ENCODE measurements at places on chromosomes 5 and 9. TPM values are rescaled to one million over a fixed set of nuclear protein-coding genes. Genes with fewer than 3 reads are reported as not detected.

The ADAMTS12 gene
- total RNA-seq, result 1.9 TPM

The ADAM19 gene
- total RNA-seq, result 2.9 TPM

The NEUROG1 gene
- total RNA-seq, result not detected

The TRIM41 gene
- 23.0 TPM for total RNA-seq

The TMOD1 gene
- total RNA-seq, result 10.6 TPM

DNA sequence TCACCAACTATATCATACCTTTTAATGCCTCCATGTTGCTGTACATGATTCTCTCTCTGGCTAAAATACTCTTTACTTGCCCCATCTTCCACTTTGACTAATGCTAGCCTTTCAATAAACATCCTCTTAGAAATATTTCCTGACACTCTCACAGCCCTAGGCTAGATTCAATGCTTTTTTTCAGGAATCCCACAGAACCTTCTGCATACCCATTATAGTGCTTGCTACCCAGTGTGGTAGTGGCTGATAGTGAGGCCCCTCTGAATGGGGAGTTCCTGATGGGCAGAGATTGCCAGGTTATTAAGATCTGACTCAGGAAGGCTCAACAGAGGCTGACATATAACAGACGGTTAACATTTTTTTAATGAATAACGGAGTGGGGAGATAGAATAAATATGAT is 11.6 kb downstream of the SSBP2 start:
- no peak for DNase-seq

The NRG2 gene
- 0.81 TPM for total RNA-seq

- no peak for DNase-seq
Observed at GRCh38 chr9:136614967-136615623, 47.6 kb upstream of the EGFL7 start.

The ERP44 gene
- 16.0 TPM for total RNA-seq

DNA sequence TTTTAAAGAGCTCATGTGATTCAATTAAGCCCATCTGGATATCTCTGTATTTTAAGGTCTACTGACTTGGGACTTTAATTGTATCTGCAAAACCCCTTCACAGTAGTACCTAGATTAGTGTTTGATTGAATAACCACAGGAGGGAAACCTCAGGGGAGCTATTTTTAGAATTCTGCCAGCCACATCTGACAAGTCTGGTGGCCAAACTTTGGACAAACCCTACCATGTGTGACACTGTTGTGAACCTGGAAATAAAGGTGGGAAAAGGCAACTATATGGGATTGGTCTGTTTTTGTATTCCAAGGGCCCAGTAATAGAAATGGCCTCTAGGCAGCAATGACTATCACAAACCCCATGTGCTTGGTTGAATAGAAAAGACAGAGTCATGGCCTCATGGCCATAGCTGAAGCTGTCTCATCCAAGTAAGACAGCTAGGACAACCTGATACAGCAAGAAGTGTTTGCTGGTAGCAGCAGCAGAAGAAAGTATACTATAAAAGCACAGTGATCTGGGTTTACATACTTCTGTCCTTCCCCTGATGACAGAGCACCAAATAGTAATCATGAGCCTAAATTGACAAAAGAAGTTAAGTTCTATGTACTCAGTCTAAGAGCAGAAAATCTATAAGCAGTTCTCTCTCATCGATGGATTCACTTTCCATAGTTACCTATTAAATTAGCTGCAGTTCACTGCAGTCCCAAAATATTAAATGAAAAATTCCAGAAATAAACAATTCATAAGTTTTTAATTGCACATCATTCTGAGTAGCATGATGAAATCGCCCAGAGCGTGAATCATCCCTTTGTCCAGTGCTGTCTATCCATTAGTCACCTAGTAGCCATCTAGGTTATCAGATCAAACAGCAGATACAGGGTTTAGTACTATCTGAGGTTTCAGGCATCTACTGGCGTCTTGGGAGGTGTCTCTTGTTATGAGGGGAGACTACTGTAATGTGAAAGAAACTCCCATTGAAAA is 189.8 kb downstream of the ARHGAP26 start:
- DNase-seq, result no peak

DNA sequence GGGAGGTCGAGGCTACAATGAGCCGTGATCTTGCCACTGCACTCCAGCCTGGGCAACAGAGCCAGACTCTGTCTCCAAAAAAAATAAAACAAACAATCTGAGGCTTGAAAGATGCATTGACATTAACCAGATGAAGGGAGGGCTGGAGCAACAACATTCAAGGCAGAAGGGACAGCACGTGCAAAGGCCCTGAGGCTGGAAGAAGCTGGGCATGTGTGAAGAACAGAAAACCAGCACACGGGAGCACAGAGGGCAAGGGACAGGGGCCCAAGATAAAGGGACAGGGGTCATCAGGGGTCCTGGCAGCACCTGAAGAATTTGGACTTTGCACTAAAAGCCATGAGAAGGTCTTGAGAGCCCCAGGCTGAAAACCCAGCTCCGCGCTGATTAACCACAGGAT is 3.3 kb downstream of the PTGES start:
- no peak for DNase-seq

- peak; percentile 48 for DNase-seq
Observed at GRCh38 chr5:100430268-100431195, 104.6 kb upstream of the FAM174A start.

The CARTPT gene
- total RNA-seq, result not detected

The PCDHGA3 gene
- 0.60 TPM for total RNA-seq

DNA sequence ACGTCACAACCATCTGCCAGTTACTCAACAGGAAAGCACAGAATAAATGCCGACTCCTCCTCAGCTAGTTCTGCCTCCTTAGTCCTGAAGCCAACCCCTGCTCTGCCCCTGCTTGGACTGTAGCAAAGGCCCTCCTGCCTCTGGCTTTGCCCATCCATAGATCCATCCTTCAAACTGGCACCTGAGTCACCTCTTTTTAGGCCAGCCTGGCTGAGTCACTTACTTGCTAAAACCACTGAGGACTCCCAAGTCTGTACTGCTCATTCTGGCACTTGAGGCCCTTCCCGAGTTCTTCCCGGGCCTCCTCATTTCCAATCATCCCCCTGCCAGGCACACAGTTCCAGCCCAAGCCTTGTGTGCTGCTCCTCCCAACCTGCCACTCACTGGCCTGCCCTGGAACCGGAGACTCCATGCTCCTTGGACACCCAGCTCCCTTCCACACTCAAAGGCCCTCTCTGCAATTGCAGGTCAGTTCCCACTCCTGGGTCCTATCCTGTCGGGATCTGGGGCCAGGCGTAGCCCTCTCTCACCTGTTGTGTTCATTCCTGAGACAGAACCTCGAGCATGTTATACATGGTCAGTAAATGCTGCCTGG is 220.1 kb downstream of the DAB2IP start:
- DNase-seq, result no peak

The SLC34A1 gene
- 3.0 TPM for total RNA-seq

DNA sequence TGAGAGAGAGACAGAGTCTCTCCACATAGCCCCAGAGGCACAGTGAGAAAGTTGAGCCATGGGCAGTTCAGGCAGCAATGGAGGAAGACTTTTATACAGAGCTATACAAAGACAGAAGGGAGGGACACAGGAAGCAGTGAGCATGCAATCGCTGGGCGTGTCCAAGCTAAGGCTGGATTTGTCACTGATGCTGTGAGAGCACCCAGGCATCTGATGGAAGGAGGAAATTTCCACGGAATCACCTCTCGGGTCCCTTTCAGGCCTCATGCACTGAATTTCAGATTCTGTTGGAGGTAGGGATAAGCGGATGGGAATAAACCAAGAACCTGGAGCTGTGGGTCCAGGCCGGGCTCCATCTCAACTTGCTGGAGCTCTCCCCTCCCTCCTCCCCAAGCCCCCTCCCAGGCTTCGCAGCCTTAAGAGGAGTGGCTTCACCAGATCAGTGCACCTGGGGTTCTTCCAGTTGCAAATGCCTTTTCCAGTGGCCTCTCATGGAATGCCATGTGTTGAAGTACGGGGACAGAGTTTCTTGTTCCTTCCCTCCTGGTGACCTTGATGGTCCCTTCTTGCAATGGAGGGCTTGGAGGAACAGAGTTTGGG is 114.8 kb upstream of the ALDH1B1 start:
- DNase-seq, result peak; percentile 29

DNA sequence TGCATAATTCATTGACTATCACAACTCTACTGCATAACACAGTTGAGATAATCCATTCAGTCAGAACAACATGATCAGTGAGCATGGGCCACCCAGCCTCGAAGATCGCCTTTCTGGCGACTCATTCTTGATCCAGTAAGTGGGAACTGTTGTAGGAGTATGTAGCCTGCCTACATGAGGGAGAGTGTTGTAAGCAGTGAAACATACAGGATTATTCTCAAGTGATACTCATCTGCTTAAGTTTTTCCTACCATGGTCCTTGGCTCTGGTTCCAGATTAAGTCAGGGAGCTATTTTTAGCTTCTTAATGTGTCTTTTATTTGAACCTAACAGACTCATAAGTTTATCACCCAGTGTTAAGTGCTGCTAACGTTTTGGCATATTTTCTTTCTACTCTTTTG is 44.0 kb downstream of the TNPO1 start:
- DNase-seq, result no peak

The FREM1 gene
- total RNA-seq, result 0.86 TPM

DNA sequence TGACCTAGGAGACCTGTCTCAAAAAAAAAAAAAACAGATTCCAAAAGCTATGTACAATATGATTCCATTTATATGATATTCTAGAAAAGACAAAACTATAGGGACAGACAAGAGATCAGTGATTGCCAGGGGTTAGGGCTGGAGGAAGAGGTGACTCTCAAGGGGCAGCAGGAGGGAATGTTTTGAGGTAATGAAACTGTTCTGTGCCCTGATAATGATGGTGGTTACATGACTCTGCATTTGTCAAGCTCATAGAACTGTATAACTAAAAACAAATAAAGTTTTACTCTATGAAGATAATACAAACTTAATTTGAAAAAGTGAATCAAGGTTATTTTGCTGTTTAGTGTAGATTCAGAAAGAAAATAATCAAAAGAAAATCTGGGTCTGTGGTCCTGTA is 125.3 kb upstream of the IQGAP2 start:
- no peak for DNase-seq

The PCDHGB3 gene
- total RNA-seq, result 0.83 TPM

- no peak for DNase-seq
Observed at GRCh38 chr9:89383030-89383720, 64.9 kb downstream of the SECISBP2 start.

DNA sequence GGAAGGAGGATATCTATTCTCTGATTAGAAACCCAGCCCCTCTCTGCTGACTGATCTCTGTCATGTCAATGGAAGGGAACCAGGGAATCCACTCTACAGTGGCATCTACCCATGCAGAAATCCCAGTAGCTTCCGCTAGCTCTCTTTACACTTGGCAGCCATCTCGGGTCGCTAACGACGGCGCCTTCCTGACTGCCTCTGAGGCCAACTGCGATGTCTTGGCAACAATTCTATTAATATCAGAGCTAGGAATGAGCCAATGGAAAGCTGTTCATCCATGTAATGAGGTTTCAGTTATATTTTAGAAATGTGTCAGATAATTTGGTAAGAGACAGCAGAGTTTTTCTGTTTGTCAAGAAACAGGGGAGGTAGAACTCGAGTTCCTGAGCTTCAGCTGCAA is 67.6 kb upstream of the ATP10B start:
- DNase-seq, result no peak

The ZNF483 gene
- 0.53 TPM for total RNA-seq

GRCh38 chr9:95060916-95061315 is 256.6 kb downstream of the FANCC start:
- no peak for DNase-seq

- no peak for DNase-seq
Observed at GRCh38 chr5:40441733-40442132, 238.0 kb upstream of the PTGER4 start.

DNA sequence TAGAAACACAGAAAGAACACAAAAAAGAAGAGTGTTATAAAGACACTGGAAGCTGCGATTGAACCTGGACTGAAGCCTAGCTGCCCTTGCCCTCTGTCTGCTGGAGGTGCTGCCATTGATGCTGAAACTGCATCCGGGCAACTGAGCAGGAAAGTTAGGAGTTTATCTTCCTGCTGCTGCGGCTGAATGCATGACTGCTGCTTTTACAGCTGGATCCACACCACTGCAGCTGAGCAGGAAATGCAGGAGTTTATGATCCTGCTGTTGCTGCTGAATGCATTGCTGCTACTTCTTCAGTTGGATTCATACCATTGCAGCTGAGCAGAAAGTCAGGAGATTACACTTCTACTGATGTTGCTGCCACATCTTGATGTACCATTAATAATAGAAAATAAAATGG is 21.8 kb upstream of the JAKMIP2 start:
- no peak for DNase-seq

- DNase-seq, result no peak
Observed at GRCh38 chr5:27479859-27480258, 441.5 kb upstream of the CDH9 start.

DNA sequence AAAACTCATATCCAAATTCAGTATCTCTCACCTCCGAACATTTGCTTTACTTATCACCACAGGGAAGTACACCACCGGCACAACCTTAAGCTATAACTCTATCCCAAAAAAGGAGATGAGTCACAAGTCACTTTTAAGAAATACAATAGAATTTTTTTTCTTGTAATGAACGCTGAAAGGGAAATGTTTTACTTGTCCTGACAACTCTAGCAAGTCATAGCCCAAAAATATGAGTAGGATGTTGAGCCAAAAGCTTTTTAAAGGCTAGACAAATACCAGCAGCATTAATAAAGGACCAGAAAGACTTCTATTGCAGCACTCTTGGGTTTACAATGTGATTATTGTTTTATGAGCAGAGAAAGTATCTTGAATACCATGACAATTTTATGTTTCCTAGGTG is 147.3 kb upstream of the FST start:
- DNase-seq, result no peak

DNA sequence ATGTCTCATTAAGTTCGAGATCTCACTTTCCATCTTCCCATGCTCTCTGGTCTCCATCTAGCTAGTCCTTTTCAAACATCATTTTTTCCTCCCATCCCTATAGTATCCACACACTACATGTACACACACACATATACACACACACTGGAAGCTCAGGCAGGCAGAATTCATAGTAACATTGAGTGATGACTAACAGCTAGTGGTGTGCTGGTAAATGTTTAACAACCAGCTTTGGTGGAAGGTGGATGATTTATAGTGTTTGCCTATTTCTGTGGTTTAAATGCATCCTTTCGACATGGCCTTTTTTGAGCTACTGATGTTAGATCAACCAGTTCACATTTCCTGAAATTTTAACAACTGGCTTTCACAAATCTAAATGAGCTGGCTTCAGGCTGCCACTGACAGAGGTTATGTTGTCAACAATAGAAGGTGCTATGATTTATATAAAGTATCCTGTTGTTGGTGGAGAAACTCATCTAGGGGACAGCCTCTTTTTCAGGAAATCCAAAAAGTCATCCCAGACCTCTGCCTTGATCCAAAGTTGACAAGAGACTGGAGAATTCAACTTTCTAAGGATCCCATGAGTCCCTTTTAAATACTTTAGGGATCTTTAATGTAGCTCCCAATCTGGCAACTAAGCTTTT is 117.8 kb downstream of the CCDC192 start:
- no peak for DNase-seq

The CDKN2B gene
- 0.93 TPM for total RNA-seq

All from left lobe of liver (tissue), 2 donors.